ENCODE measurements at places on chromosomes 6 and 20.

GRCh38 chr6:136803608-136804007, 11.3 kb upstream of the MAP3K5 start:
- DNase-seq = no peak

DNA sequence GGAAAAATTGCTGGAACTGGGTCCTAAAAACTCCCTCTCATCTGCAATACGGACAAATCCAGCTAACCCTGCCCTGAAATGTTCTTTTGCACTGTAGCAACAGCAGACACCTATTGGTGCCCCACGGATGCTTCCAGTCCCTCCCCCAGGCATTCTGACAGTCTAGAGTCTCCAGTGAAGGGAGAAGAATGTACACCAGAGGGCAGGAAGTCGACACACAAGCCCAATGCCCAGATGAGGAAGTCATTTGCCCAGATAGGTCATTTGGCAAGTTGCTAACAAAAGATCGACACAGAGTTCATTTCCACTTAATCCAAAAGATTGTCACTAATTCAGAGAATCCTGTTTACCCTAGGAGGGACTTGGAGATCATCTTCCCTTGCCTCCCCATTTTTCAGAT, 293.0 kb upstream of the PRDM1 start:
- no peak for DNase-seq

- no peak for DNase-seq
These were observed 231.7 kb upstream of the STXBP5 start for GRCh38 chr6:146972546-146972945.

DNA sequence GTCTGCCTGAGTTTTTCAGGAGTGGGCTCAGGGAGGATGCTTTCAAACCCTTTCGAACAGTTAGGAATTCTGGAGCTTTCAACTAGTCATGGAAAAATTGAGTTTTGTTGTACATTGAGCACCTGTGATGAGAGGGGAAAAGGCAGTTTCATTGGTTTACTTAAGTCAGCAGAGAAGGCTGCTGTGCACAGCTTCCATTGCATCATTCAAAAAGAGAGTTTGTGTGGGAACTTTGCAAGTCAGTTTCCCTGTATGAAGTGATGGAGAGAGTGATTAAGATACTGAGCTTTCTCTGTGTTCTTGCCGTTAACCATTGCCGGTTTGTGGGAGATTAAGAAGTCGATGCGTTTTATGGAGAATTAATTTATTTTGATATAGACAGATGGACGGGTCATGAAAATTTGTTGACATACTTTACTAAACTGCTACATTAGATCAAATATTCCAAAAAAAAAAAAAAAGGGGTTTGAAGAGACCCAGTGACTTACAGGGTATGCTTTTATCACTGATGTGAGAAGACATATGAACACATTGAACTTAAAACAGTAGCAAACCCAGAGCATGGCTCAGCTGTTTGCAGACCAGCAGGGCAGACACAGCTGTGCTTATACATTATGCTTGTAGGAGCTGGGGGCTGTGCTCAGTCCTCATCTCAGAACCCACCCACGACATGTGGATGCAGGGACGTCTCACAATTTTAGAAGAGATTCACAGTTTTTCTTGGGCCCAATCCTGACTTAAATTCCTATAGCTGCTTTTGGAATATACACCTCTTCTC, 234.1 kb downstream of the SOX4 start:
- no peak for DNase-seq

- DNase-seq = no peak
These were observed 52.2 kb upstream of the APCDD1L start for GRCh38 chr20:58567437-58567836.

- DNase-seq = no peak
These were observed 92.6 kb downstream of the RNGTT start for GRCh38 chr6:88870717-88871330.

DNA sequence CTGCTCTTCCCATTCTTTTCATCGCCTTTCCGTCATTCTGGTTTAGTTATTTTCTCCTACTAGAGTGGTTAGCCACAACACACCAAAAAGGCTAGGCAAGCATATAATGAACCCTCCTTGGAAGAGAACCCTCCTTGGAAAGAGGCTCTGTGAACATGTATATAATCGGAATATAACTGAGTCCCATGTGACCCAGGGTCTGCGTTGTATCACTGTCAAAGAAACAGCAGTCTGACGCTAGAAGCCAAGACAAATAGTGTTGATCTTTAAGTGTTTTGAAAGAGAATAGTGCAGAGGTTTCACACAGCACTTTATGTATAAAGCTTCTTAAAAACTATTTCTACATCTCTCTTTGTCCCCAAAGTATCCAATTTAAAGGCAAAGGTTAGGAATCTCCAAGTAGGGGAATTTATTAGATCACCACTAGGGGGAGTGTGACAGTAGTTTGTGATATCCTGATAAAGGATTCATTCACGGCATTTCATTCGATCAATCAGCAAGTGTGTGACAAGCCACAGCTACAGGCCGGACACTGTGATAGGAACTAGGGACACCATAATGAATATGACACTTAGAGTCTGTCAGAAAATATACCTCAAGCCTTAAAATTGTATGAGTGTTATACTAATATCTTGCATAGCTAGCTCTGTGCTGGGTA, 395.3 kb downstream of the CD109 start:
- no peak for DNase-seq

GRCh38 chr6:90388395-90388794, 91.8 kb upstream of the BACH2 start:
- no peak for DNase-seq

DNA sequence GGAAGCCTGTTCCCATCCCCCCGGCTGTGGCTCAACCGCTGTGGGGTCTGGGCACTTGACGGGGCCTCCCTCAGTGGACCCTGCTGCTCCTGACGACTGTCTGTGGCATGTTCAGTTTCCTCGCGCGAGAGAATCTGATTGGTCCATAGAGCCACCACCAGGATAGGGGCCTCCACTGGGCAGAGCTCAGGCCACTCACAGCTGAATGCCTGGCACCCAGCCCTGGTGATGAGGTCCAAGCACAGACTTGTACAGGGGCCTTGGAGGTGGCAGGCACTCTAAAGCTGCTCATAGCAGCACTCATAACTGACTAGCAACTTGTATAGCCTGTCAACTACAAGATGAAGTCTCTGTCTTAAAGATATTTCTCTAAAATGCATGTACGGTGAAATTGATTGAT, 368.1 kb downstream of the NRN1 start:
- no peak for DNase-seq
